ENCODE measurements at places on chromosomes 1 and 21.

DNA sequence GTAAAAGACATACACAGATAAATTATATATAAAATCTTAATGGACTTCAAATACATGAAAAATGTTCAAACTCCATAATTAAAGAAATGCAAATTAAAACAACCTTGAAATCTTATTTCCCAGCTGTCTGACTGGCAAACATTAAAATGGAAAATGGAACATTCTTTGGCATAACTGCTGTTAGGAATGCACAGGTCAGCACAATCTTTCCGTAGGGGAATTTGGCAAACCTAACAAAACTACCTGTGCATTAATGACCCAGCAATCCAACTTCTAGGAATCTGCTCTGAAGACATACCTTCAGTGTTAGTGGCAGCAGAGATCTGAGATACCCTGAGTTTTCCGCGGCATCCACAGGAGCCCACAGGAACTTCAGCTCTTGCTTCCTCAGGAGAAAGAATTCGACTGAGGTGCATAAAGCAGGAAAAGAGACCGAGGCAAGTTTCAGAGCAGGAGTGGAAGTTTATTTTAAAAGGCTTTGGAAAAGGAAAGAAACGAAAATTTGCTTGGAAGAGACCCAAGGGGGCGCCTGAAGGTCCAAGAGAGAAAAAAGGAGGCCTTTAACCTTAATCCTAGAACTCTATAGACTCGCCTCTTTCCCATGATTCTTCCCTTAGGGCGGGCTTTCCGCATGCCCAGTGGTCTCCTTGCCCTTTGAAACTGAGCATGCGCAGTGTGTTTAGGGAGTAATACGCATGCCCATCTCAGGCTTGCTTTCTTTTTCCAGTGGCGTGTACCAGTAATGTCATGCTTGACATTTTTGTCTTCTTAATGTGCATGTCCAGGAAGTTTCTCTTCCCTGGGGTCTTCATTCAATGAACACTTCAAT, 24.8 kb downstream of the LYPD8 start:
- peak; percentile 66 for DNase-seq

- DNase-seq: no peak
Observed at GRCh38 chr1:241213139-241213538, 143.9 kb downstream of the RGS7 start.

DNA sequence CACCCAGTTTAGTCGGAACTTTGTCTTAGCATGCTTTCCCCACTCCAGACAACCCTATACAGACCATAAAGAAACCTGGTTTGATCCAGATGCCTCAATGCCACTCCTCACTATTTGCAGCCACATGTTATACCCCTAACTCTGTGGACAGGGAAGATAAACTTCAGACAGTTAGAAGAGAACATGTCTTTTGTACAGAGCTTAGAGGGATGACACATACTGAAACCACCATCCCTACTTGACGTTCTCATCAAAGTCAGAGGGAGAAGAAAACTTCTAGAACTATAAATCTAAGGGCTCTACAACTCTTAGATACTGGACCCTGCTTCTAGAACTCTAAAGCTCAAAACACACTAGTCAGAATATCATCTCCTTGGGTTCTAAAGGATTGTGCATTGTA, 3.7 kb downstream of the SYT6 start:
- DNase-seq: no peak

- DNase-seq: no peak
Observed at GRCh38 chr1:162916821-162917613, 56.0 kb upstream of the CCDC190 start.

GRCh38 chr1:66283622-66284041, 250.3 kb upstream of the SGIP1 start:
- DNase-seq: no peak

GRCh38 chr1:218585511-218586184, 240.5 kb downstream of the TGFB2 start:
- no peak for DNase-seq

DNA sequence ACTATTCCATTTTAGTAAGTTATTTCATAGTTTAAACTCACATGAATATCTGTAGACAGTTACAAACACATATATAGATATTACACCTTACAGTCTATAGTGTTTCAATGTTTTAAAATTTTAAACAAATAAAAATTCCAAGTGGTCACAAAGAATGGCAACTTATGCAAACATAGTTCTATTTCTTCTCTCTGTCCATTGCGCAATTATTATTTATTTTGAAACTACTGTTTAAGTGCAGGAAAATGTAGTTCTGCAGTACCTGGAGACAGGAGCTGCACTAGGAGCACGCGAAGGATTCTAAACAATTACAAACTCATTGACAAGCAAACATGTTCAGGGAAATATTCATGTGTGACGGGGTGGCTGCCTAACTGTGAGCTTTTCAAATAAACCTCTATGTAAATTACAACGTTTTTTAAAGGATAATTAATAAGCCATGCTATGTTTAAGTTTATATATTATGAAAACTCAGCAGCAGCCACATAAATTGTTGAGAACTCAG, 312.0 kb upstream of the DUSP10 start:
- DNase-seq: no peak

GRCh38 chr1:61273861-61274260, 191.5 kb downstream of the NFIA start:
- no peak for DNase-seq

- DNase-seq: no peak
Observed at GRCh38 chr1:180435566-180435965, 66.8 kb downstream of the ACBD6 start.

- no peak for DNase-seq
Observed at GRCh38 chr1:156516821-156517220, 16.2 kb upstream of the MEF2D start.

- no peak for DNase-seq
Observed at GRCh38 chr1:18110968-18111367, 3.4 kb downstream of the IGSF21 start.

DNA sequence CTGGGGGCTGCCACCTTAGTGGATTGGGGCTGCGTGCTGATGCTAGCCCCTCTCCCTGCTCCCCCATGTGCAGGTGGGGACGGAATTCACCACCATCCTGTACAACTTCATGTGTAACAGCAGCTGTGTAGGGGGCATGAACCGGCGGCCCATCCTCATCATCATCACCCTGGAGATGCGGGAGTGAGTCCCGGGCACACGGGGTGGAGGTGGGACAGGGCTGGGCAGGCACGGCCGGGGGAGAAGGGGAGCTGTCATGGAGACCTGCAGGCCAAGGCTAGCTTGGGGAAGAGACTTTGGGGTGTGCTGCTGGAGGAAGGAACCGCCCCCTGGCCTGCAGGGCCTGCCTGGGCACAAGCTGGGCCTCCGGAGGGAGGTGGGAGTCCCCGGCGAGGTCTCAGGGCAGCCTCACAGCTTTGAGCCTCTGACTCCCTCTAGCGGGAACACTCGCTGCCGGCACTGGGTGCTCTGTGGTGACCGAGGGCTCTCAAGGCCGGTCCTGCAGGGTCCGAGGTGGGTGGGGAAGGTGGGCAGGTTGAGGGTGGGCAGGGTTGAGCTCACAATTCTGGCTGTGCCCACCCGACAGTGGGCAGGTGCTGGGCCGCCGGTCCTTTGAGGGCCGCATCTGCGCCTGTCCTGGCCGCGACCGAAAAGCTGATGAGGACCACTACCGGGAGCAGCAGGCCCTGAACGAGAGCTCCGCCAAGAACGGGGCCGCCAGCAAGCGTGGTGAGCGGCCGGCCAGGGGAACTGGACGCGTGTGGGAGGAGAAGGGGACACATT, 25.0 kb upstream of the CCDC27 start:
- DNase-seq: no peak

DNA sequence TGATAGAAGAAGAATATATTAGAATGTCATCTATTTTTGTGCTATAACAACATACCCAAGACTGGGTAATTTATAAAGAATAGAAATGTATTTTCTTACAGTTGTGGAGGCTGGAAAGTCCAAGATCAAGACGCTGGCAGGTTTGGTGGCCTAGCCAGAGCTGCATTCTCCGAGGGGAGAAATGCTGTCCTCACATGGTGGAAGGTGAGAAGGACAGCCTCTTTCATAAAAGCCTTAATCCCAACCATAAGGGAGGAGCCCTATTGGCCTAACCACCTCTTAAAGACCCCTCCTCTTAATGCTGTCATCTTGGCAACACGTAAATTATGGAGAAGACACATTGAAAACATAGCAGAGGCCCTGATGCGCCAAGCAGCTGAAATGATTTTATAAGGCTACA, 60.1 kb upstream of the KAZN start:
- DNase-seq: no peak

All from NCI-H1930 (cell line).